ENCODE measurements at places on chromosomes 11 and 22. TPM values are rescaled to one million over a fixed set of nuclear protein-coding genes. Genes with fewer than 3 reads are reported as not detected.

GRCh38 chr22:22789233-22789921 lies 98.2 kb upstream of the IGLL5 start:
- no peaks in the 10 kb centered on the region for H3K36me3 ChIP-seq
- H3K27ac ChIP-seq = no peak overlapping the region
- H3K4me1 ChIP-seq = no peaks in the 10 kb centered on the region
- no peak overlapping the region for H3K4me3 ChIP-seq

GRCh38 chr11:36015799-36016198 lies 71.9 kb downstream of the LDLRAD3 start:
- DNase-seq = peak; percentile 56
- no peak overlapping the region for H3K4me3 ChIP-seq
- peak overlapping the region; percentile 27 for H3K27ac ChIP-seq

DNA sequence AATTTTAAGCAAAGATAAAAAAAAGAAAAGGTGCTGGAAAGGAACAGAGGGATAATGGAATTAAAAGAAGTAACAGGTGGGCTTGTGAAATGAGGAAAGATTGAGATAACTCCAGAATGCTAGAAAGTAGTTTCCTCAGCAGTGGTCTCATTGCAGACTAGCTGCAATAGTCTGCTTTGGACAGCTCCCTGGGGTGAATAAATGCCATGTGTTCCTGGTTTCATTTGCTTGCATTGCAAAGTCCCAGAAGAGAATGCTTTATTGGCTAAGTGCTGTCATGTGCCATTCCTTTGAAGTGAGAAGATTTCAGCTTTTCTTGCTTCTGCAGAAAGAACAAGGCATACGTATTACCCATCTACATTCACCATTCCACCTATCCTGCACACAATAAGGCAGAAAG lies 478.8 kb upstream of the RAG2 start:
- H3K36me3 ChIP-seq = no peaks in the 10 kb centered on the region
- no peak overlapping the region for H3K27ac ChIP-seq
- no peak overlapping the region for H3K4me3 ChIP-seq
- H3K4me1 ChIP-seq = no peaks in the 10 kb centered on the region

DNA sequence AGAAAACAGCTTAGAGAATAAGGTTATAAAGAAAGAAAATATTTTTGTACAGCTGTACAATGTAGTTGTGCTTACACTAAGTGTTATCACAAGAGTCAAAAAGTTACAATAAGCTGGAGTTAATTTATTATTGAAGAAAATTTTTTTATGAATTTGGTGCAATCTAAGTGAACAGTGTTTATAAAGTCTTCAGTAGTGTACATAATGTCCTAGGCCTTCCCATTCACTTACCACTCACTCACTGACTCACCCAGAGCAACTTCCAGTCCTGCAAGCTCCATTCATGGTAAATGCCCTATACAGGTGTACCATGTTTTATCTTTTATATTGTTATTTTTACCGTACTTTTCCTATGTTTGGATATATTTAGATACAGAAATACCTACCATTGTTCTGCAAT lies 34.7 kb downstream of the GDPD4 start:
- H3K36me3 ChIP-seq = no peaks in the 10 kb centered on the region
- no peak overlapping the region for H3K27ac ChIP-seq
- no peak overlapping the region for H3K4me3 ChIP-seq
- no peak for DNase-seq
- H3K4me1 ChIP-seq = no peaks in the 10 kb centered on the region
- H3K27me3 ChIP-seq = no peaks in the 10 kb centered on the region

- no peaks in the 10 kb centered on the region for H3K27me3 ChIP-seq
- H3K4me3 ChIP-seq = peak overlapping the region; percentile 91
- DNase-seq = peak; percentile 59
- no peaks in the 10 kb centered on the region for H3K36me3 ChIP-seq
- H3K27ac ChIP-seq = peak overlapping the region; percentile 80
Observed at GRCh38 chr22:31496735-31497146, 405 bp downstream of the SFI1 start.

The GPR83 gene
- not detected for total RNA-seq

DNA sequence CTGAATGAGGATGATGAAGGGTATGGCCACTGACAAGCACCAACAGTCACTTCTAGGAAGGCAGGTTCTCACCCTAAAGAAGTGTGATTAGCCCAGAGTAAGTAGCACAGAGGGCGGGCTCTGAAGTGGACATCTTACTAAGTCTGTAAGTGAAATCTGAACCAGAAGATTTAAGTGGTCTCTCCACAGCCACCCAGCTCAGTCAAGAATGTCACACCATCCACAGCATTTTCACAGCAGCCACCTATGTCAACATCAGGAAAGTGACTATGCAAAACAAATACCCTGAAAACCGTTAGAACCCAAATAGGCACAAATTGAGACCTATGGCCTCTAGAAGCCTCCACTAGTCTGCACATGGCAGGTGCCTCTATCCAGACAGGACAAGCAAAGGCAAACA lies 23.0 kb upstream of the STK33 start:
- peaks cover 73% of the 10 kb centered on the region for H3K36me3 ChIP-seq
- no peak overlapping the region for H3K27ac ChIP-seq
- H3K4me3 ChIP-seq = no peak overlapping the region
- H3K4me1 ChIP-seq = no peaks in the 10 kb centered on the region

DNA sequence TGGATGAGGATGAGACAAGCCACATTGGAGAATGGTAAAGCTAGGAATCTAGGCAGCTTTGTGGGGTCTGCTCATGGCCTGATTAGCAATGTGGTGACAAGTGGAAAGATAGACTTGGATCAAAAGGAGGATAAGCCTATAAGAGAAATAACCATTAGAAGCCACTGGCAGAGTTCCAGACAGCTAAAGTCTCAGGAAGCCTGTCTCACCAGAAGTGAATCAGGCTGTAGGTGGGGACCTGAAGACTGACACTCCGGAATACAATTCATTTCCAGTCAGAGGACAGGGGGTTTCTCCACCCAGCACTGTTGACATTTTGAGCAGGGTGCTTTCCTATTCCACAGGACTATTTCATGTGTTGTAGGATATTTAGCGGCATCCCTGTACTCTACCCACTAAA lies 129.7 kb downstream of the ARHGAP42 start:
- H3K27me3 ChIP-seq = no peaks in the 10 kb centered on the region
- DNase-seq = no peak
- no peak overlapping the region for H3K4me3 ChIP-seq
- no peak overlapping the region for H3K27ac ChIP-seq

The CST6 gene
- 0.47 TPM for total RNA-seq

All from psoas muscle (tissue), 8 donors.